ENCODE measurements at places on chromosomes 3 and 15.
A peak's percentile ranks its signal among the peaks of the same experiment; 100 is the strongest.

GRCh38 chr3:37943631-37944314, 46.8 kb upstream of the VILL start:
- DNase-seq, result no peak

- DNase-seq, result no peak
Observed at GRCh38 chr3:159919873-159920272, 68.8 kb upstream of the IL12A start.

- peak; percentile 20 for DNase-seq
Observed at GRCh38 chr3:57961828-57962447, 46.3 kb upstream of the FLNB start.

DNA sequence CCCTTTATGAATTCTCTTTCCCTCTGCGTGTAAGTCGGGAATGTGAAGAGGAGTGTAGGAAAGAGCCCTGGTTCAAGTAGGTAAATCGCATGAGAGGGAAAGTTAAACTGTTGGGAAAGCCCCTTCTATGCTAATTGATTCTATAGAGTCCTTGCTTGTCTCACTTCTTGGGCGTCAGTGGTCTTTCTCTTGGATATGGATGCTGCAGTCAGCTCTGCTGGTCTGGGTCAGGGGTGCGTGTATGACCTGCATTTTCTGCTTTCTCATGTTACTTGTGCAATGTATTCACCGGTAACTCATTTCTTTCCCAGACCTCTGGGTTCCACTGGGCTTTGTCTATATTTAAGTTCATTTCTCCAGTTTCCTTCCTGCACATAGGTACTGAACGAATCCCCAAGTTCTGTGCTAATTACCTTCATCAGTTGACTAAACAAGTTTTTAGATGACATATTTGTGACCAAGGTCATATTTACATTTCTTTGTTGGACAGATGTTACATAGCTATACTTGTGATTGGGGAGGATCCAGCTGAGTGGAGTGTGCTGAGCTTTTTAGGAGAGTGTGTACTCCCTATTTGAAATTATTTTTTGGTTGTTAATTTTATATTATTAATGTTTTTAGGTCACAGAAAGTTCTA, 1.4 kb downstream of the SETD5 start:
- no peak for DNase-seq

GRCh38 chr15:93164409-93164808, 75.4 kb upstream of the RGMA start:
- DNase-seq, result no peak
